ENCODE measurements at places on chromosomes 2 and 18.

DNA sequence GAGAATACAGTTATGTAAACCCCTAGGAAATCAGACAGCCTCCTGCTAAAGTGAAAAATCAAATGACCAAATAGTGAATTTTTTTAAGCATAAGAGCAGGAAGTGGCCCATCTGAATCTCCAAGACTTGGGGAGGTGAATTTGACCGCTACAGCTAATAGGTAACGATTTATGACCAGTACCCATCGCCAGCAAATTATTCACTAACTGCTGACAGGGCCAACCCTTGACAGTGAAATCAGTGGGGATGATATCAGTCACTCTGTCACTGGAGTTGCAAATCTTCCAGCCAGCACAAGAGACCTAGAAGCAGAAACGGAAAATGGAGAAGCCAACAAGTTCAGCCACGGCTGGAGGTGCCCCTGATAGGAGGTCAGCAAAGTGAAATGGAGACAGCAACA, 164.3 kb upstream of the PIK3C3 start:
- DNase-seq, result no peak

- DNase-seq, result no peak
Observed at GRCh38 chr2:26561376-26561775, 79.8 kb downstream of the CIB4 start.

- DNase-seq, result peak; percentile 48
Observed at GRCh38 chr2:43169987-43170386, 56.4 kb downstream of the ZFP36L2 start.

- no peak for DNase-seq
Observed at GRCh38 chr2:222296911-222297599, 1.7 kb downstream of the PAX3 start.
